Left ventricle myocardium inferior (tissue), 1 donor: ENCODE measurements at places on chromosomes 7 and 10. TPM values are rescaled to one million over a fixed set of nuclear protein-coding genes. Genes with fewer than 3 reads are reported as not detected.

Gene ANKRD22
- not detected for total RNA-seq

GRCh38 chr7:39306016-39306570 lies 260.1 kb upstream of the YAE1 start:
- DNase-seq = no peak

DNA sequence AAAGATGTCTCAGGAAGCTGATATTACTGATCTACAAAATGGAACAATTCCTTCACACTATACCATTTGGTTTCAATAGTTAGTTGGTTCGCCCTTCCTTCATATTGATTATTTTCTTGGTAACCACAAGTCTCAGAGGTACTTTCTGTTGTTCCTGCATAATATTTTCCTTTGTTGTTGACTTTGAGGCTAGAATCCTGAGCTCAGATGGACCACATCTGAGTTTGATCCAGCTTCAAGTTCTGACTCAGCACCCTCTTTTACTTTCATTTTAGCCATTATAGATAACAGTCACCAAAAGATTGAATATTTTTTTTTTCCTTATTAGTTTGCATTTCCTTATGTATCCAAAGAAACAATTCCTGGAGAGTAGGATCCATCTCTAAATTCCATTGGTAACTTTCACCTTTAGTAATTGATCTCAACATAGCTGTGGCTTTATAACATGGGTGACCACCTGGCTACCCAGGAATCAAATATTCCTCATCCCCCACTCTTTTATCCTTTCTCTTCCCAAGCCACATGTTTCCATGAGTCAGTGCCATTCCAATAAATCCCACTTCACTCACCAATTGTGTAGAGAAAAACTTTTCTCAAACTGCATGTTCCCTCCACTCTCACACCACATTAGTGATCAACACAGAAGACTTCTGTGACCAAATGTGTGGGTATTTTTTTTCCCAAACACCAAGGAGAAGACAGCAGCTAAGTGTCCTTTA lies 9.7 kb upstream of the ABCA13 start:
- no peak for DNase-seq

Gene DPP6
- total RNA-seq = 0.25 TPM

DNA sequence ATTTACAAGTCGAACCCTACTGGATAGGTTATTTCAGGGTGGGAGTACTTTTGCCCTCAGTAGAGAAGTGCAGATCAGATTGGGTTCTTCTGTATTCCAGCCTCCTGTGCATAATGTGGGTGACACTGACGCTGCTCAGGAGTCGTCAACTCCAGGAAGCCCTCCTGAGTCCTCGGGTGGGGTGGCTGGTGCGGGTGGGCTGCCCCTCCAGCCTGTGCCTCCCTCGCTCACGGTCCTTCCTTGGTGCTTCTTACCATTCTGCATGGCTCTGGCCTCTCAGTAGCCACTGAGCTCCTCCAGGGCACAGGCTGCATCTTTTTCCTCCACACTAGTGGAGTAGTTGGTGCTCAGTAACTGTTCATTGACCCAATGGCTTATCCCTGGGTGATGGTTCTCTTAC lies 4.3 kb downstream of the CDH23 start:
- no peak for DNase-seq

DNA sequence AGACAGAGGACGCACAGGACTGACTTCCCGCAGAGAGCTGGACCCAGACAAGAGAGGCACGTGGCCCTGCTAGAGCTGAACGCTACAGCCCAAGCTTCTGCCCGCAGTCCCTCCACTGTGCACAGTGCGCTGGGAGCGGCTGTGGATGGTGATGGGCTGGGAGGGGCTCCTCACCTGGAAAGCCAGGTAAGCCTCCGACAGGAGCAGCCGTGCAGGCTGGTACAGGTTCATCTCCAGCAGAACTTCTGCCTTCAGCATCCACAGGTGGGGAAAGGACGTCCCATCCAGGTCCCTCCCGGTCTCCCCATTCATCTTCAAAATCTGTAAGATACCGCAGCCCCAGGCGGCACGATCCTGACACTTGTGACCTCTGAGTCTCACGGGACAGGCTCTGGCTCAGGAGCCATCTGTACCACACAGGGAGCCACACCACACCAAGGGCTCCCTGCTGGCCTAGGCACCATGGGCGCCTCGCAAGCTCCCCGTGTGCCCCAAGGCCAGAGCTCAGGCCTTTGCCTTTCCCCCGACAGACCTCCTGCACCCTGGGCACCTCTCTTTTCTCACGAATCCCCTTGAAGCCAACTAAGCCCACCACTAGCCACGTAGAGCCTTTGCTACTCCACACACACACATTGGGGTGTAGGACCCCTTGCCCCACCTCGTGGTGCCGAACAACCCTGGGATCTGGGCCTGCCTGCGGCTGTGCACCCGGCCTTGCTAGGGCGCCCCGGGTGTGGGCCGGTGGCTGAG lies 76.3 kb downstream of the CFAP46 start:
- DNase-seq = peak; percentile 7

GRCh38 chr10:84783386-84783785 lies 455.0 kb downstream of the CCSER2 start:
- DNase-seq = no peak

GRCh38 chr10:94213980-94214379 lies 148.8 kb downstream of the NOC3L start:
- no peak for DNase-seq

DNA sequence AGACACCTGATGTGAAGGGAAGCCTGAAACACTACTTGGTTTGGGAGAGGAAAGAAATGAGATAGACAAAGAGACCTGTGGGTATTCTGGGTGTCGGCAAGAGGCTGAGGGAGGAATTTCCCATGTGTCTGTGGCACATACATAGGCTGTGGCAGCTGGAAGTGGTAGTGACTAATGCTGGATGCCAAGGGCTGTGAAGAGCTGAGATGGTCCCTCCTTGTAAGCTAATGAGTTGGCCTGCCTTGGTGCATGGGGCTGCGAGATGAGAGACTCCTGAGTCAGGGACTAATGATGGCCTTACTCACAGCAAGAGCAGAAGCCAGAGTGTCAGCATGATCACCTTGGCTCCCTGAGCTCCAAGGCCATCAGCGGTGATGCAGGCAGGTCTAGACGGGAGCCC lies 119.0 kb upstream of the EEPD1 start:
- DNase-seq = no peak

Gene IQUB
- total RNA-seq = 0.38 TPM

Gene INMT
- total RNA-seq = 49.5 TPM
